NCI-H2081 treated with DMSO at 0.1 percent for 48 hours (cell line): ENCODE measurements at places on chromosomes 12 and 14.

GRCh38 chr14:93970965-93971634 is 5.3 kb downstream of the ASB2 start:
- DNase-seq: no peak

DNA sequence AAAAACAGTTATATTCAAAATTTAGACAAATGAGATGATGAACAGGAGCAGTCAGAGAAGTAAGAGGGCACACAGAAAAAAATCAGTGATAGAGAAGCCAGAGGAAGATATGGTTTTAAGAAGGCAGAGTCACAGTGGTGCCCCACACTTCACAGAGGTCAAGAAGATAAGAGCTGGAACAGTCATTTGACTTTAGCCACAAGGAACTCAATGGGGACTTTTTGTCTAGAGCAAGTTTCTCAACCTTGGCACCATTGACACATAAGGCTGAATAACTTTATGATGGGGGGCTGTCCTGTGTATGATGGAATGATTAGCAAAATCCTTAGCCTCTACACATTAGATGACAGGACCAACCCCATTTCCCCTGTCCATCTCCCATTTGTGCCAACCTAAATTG is 172.8 kb upstream of the PLEKHG7 start:
- no peak for DNase-seq

DNA sequence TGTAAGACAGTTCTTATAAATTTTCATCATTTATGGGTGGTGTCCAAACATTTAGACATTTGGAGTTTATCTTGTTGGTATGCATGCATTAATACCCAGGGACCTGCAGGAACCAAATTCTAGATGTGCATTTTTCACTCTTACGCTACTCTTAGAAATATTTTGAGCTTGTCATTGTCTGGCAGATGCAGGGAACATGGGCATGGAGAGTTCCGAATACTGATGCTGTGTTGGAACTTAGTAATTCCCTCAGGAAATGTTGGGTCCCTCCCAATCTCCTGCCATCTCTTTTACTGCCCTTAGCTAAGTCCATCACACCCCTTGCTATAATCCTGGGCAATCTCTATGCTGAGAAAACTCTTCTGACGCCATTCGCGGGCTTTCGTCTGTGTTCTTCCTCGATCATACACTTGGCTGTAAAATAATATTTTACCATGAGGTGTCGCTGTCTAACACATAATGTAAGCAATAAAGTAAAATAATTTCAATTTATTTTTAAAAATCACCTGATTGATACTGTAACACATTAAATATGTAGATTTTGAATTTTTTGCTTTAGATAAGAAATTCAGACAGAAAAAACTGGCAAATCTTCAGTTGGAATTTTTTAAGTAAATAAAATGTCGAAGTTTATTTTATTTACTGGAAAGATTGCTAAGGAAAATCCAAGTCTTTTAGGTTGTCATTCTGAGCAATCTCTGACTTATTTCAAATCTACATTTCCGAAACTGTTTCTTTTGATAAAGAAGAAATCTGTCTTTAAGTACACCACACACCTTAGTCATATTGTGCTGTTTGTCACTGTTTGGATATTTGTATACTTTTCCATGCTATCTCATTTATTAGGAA is 304.1 kb upstream of the SSTR1 start:
- DNase-seq: peak; percentile 19

GRCh38 chr12:105858981-105859710 is 279.6 kb downstream of the NUAK1 start:
- no peak for DNase-seq

GRCh38 chr14:31745741-31746140 is 184.5 kb downstream of the NUBPL start:
- no peak for DNase-seq

- no peak for DNase-seq
Observed at GRCh38 chr14:102239231-102239630, 65.7 kb downstream of the MOK start.
